ENCODE measurements at places on chromosomes 6 and 20.

- DNase-seq, result no peak
Measured at GRCh38 chr6:41713650-41714291, 21.6 kb downstream of the TFEB start.

GRCh38 chr20:699811-700338, 24.3 kb upstream of the SCRT2 start:
- DNase-seq, result no peak

- no peak for DNase-seq
Measured at GRCh38 chr6:29483735-29484134, 4.0 kb downstream of the MAS1L start.

- DNase-seq, result no peak
Measured at GRCh38 chr6:148446681-148447080, 104.0 kb downstream of the SASH1 start.

DNA sequence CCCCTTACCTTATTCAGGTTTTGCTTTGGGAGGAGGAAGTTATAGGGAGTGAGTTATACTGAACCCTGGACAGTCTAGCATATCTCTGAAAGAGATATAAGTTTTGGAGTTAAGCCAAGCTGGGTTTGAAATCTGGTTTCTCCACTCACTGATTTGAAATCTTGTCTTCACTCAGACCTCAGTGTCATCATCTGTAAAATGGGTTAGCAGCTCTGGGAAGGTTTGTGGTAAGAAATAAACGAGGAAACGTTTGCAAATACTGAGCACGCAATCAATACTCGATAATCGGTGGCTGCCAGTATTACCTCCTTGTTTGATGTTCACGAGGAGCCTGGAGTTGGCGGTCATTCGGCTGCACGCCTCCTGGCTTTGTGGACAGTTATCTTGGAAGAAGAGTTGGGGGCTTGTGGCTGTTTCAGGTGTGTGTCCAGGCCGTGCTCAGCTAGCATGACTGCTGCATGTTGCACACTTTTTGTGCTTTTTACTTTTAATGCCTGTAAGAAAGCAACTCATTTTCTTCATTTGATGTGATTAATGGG, 61.8 kb downstream of the PAX1 start:
- DNase-seq, result no peak

DNA sequence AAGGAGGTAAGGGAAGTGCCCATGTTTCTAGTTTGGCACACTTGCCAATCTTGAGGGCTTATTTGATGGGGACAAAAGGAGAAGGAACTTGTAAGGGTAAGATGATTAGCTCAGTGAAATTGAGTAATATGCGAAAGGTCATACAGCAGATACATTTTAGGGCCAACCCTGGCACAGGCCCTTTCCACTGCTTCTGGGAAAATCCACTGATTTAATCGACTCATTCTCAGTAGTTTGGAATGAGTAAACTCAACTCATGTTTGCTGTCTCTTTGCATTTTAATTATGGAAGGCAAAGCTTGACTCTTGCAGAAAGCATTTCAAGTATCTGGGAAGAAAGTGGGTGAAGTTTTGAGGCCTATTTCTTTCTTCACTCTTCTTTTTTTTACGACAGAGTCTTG, 20.0 kb downstream of the PHF20 start:
- DNase-seq, result no peak

DNA sequence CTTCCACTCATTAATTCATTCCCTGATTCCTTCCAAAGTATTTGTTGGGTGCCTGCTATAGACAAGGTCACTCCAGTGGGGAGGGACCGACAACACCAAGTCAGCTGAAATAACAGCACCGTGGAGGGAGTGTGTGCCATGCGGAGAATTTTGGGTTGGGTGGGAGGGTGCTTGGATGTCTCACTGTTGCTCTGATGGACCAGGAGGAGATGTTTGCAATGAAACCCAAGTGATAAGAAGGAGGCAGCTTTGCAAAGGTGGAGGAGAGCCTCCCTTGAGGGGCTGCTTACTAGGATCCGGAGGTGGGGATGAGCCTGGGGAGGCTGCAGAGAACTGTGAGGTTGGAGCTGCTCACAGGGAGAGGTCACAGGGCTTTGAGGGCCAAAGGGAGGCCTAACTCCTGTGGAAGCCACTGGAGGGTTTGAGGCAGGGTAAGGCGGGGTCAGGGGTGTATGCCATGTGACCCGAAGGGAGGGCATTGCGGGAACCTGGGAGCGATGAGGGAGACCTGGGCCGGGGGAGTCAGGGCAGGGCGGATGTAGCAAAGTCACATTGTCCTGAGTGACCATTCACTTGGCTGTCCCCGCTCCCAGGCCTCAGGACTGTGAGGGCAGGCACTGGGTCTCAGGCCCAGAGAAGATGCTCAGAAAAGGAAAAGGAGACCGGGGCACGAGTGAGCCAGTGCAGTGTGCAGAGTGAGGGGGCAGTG, 124.5 kb downstream of the PHACTR3 start:
- no peak for DNase-seq

DNA sequence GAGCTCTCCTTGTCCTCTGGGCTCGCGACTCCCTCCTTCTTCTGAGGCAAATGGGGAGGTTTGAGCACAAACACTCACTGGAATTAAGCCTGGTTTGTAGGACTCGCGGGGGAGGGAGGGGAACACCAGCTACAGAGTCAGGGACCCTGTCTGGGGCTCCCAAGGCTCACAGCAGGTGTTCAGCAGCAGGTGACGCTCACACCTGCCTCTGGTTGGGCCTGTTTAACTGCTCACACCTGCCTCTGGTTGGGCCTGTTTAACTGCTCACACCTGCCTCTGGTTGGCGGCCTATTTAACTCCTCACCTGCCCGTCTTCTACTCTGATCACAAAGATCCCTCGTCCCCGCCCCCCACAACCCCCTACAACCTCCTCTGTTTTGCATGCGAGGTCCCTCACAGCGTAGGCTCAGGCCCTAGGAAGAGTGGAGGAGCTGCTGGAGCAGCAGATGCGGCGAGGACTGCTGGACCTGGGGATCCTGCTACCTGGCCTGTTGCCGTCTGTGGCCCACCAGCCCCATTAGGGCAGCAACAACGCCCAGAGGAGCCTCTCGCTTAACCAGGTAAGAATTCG, 181.9 kb downstream of the ERMARD start:
- DNase-seq, result no peak

GRCh38 chr6:33981421-33981820, 164.5 kb downstream of the GRM4 start:
- DNase-seq, result no peak

All from NCI-H1694 treated with DMSO at 0.1 percent for 48 hours (cell line).